ENCODE measurements at places on chromosomes 1 and 21.

DNA sequence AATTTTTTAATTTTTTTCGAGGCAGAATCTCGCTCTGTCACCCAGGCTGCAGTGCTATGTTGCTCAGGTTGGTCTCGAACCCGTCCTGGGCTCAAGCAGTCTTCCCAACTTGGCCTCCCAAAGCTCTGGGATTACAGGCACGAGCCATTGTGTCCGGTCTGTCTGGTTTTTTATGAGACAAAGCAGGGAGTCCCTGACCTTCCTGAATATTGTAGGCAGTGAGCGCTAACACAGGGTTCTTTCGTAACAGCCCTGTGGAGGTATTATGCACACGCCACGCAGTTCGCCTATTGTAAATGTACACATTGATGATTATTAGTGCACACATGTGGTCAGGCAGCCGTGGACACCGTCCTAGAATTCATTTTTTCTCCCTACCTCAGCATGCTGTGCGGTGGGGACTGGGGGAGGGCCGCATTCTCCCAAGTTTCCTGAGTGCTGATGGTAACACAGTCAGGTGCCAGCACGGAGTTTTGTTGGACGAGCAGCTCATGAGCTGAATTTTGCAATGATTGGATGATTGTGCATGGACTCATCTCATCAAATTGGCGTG lies 19.6 kb downstream of the SPSB1 start:
- no peak for DNase-seq

DNA sequence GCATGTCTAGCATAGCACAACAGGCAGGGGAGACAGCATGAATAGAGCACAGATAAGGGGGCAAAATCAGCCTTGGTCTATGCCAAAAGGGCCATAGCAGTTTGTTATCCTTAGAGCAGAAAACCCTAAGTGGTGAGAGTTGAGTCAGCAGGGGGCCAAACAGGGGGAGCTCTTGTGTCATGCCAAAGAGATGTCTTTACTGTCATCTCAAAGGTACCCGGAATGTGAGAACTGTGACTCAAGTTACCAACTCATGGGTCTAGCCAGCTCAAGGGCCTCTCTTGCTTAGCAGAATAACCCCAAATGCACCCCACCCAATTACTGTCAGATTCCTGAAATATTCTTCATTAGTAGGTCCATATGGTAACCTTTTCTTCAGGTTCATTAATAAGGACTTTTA lies 45.9 kb upstream of the NRDC start:
- no peak for DNase-seq

GRCh38 chr1:2629627-2630497 lies 3.0 kb downstream of the MMEL1 start:
- no peak for DNase-seq

GRCh38 chr1:176515310-176515709 lies 52.3 kb downstream of the PAPPA2 start:
- DNase-seq, result no peak

- no peak for DNase-seq
Measured at GRCh38 chr1:204146965-204147364, 4.9 kb downstream of the ETNK2 start.

- DNase-seq, result no peak
Measured at GRCh38 chr1:56380531-56380930, 198.8 kb downstream of the PLPP3 start.

DNA sequence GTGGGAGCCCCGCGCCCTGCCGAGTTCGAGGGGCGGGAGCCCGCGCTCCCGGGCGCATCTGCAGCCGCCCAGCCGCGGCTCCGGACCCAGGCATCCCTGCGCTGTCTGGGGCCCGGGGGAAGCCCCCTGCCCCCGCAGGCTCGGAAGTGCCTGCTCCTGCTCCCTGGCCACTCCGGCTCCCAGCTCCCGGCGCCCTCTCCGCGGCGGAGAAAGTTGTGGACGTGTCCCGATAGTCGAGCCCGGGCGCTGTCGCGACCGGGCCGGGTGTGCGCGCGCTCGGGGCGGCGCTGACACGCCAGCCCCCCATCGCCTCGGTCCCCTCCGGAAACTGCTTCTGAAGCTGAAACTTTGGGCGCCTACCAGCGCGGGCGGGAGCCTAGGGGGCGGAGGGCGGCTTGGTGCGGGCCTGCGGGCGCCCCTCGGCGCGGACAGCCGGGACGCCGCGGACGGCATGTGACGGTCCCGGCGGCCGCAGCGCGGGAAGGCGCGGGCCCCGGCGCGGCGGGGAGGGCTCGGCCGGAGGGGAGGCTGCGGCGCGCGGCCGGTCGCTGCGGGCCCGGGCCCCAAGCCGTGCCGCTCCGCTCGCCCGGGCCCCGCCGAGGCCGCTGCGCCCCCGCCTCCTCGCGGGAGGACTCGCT lies 515 bp downstream of the MAN1C1 start:
- DNase-seq, result no peak

DNA sequence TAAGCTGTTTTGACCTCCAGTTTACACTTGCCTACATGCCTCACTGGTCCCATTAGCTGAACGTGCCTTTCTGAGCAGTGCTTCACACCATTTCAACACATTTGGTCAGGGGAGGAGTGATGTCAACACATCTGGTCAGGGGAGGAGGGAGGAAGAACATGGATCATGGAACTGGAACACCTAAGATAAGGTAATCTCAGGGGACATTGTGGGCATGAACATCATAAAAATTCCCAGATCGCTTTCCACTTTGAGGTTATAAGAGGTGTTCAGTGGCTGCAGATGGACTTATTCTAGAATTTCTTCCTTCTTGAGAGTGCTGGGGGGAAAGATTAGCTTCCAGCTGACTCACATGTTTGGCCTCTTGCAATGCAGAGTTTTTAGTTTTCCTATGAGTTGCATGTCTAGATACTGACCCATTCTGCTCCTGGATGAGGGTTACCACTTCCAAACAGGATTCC lies 2.0 kb downstream of the QSOX1 start:
- DNase-seq, result no peak

- no peak for DNase-seq
Measured at GRCh38 chr1:46580140-46580903, 23.7 kb downstream of the MKNK1 start.

DNA sequence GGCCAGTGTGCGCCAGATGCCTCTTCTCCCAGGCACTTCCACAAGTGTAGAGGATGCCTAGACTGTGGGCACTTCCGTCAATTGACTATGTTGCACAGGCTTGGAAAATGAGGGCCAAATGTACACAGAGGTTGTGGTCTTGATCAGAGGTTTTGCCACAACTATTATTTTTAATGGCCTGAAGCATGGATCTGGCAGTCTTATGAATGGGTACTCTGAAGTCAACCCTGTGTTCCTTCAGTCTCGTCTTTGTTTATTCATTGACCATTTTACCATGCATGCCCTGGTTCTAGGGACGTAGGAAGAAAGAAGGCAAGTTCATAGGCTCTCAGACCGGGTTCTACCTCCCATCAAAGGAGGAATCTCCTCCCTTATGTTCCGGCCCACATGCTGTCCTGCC lies 329.1 kb downstream of the HHAT start:
- no peak for DNase-seq

- no peak for DNase-seq
Measured at GRCh38 chr1:172907834-172908326, 142.9 kb downstream of the TNFSF18 start.

DNA sequence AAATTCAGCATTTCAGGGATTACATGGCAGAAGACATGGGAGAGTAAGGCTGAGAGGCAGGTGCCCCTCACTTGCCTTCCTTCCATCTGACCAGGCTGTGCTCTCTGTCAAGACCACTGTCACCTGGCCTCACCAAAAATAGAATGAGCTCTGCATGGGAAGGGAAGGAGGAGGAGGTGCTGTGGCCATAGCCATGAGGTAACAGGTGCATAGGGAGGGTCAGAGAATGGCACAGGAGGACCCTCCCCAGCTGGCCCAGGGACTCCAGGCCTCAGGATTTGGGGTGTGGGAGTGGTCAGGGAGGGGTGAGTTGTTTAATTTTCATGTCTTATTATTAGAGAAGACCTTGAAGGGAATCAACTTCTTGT lies 192.3 kb downstream of the FCRL5 start:
- DNase-seq, result no peak

DNA sequence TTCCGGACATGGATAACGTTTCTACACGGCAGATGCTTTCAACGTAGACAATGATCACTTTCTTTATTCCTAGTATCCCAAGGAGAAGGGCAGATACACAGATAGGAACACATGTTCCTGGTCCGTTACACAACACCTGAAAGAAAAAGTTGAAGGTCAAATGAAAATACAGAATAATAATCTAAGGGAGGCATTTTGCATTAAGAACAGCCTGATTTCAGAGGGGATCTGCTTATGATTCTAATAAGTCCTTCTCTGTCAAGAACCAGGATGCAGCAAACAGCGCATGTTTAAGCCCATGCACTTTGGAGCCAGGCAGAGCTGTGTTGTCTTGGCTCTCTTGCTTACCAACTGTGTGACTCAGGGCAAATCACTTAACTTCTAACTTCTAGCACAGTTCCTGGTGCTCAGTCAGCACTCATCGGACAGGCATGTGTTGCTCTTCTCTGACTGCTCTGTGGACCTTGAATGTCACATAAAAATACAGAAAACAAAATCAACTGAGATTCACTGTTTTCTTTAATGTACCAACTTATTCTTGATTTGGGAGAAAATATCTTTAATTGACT lies 56.3 kb upstream of the CNN3 start:
- no peak for DNase-seq

- DNase-seq, result no peak
Measured at GRCh38 chr1:44700573-44700972, 26.1 kb downstream of the ARMH1 start.

- DNase-seq, result no peak
Measured at GRCh38 chr1:6033986-6034749, 11.5 kb upstream of the KCNAB2 start.

GRCh38 chr1:87084244-87084836 lies 169.9 kb downstream of the HS2ST1 start:
- no peak for DNase-seq

DNA sequence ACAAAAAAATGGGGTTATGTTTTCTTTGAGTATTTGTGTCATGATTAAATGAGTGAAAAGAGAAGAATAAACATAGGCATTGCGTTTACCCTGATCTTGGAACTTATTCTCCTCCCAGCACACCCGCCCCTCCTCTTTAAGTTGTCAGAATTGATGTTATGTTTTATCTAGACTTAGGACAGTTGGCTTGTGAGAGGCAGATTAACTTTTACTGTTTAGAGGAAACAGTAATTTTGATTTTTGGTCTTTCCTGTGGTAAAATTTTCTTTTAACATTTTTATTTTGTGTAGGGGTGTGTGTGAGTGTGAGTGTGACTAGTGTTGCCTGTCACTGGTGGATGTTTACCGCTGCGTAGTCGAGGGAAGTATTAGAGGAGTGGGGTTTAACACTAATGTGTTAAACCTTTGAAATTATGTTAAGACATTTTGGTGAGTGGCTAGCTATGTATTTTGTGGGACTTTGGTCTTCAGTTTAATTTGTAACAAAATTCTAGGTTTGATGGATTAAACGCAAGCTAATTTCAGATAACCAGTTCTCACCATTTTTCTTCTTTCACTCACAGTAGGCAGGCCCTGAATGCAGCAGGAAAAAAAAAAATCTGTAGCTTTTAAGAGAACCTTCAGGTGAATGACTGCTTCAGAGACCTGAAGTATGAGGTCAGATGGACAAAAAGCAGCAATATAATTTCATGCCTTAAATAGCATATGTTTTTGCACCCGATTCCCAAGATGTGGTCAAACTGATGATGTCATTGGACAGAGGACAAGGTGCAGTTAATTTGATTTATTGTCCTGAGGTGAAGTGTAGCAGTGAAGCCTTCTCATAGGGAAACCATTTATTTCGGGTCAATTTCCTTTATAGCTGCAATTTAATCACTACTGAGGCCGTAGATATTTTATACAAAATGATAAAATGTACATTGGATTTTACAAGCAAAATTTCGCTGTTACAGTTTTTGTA lies 2.7 kb downstream of the POU2F1 start:
- no peak for DNase-seq

DNA sequence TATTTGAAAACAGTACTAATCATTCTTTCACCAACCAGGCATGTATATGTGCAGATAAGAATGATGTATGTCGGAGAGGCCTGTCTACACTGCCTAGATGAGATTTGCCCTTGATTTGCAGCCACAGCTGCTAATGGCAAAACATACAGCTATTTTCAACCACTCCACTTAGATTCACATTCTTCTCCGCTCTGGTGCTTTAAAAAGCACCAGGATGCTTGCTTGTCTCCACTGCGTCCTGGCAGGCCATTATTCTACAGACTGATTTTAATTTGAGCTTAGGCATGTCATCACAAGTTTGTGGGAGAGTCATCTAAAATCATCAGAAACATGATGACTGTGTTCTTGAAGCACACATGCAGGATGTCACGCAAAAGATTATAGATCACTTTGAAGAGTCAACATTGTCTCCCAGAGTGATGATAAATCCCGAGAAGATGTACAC lies 119.0 kb upstream of the NRIP1 start:
- DNase-seq, result no peak

- DNase-seq, result no peak
Measured at GRCh38 chr1:43107664-43108063, 64.4 kb downstream of the EBNA1BP2 start.

- no peak for DNase-seq
Measured at GRCh38 chr1:174232761-174233160, 73.4 kb downstream of the RABGAP1L start.
